ENCODE measurements at places on chromosomes 3 and 15.

DNA sequence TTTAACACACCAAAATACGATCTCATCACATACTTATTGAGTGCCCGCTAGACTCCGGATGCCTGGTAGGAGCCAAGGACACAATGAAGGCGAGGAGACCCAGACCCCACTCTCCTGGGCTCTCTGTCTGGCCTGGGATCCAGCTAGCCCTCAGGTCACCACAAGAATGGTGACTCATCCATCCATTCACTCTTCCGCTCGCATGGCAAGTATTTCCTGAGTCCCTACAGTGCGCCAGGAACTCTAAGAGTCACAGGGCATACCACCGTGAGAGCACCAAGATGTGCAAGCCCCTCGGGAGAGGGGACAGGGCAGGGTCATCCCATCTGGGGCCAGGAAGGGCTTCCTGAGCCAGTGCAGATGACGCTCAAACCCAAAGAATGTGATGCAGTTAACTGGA, 101.6 kb upstream of the PRR20G start:
- DNase-seq: no peak

DNA sequence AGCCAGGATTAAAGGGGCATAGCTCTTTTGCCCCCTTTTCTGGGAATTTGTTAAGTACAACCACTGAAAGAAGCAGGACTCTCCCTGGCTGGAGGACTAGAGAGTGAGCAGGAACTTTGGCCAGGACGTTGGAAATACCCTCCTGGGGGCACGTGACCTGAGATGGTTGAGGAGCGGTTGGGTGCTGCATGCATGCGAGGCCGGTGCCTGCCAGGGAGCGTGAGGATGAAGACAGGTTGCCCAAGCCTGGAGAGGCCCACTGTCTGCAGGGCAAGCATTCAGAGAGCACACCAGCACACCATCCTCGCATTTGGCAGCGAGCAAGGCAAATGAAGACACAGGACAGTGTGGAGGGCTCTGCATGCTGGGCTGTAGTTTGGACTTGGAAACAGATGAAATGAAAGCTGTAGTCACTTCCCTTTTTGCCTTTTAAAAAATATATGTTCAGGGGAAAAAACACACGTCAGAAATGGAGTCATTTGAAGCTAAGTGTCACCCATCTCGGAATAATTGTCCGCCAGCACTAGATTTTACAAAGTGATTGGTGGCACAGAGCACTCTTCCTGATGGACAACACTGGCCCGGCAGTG, 217.6 kb downstream of the SLCO3A1 start:
- DNase-seq: no peak

DNA sequence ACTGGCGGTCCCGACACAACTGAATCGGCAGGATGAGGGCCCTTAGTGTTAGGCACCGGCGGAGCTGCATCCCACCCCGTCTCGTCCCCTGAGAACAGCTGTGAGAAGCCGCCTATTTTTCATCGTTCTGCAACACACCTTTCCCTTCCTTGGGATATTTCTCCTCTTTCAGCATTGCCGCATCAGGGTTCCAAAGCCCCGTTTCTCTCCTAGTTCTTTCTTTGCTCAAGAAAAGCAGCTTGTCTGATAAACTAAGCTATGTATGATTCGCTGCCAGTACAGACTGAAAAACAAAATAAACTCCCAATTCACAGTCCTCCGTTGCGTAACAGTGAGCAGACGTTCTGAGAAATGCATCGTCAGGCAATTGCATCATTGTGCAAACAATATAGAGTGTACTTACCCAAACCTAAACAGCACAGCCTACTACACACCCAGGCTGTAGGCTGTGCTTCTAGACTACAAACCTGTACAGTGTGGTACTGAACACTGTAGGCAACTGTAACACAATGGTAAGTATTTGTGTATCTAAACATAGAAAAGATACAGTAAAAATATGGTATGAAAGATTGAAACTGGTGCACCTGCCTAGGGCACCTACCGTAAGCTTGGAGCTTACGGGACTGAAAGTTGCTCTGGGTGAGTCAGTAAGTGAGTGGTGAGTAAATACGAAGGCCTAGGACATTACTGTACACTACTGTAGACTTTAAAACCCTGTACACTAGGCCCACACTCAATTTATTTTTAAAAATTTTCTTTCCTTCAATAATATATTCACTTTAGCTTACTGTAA, 8.9 kb upstream of the ADAMTS17 start:
- peak; percentile 10 for DNase-seq

- DNase-seq: no peak
Measured at GRCh38 chr15:99486371-99487336, 79.1 kb upstream of the MEF2A start.

DNA sequence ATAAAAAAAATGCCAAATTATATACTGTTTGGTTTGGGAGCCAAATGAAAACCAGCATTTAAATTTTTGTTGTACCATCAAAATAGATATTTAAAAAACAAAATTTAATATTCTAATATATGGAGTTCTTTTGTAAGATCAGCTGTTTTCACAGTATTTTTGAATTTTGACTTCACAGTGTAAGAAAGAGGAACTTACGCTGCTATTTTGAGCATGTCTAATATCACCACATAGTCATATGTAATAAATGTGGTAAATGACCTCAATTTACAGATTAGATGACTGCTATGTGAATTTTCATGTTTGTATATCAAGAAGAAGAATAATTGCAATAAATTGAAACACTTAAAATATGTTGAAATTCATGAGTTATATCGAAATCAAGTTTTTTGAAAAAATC, 189.6 kb downstream of the ARRDC4 start:
- DNase-seq: no peak
